ENCODE measurements at places on chromosomes 3 and 15.

DNA sequence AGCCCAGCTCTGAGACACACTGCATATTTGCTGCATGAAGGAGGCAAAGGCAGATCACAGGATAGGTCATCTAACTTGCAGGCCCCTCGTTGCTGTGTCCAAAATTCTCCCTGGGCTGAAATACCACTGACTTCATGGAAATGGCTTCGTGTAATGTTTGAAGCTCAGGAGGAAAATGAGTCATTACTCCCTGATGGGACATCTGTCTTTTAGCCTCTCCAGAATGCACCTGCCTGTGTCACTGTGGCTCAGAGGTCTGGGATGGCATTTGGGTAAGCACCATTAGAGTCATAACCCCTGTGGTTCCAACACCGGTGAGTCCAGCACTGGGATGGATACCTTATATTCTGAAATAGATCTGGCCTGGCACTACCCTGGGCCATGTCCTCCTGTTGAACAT lies 51.5 kb downstream of the IL12A start:
- no peak for DNase-seq

- no peak for DNase-seq
Observed at GRCh38 chr3:94291686-94292085, 228.8 kb downstream of the NSUN3 start.

- DNase-seq = no peak
Observed at GRCh38 chr3:97871801-97872524, 50.2 kb downstream of the CRYBG3 start.

GRCh38 chr15:68378595-68378994 lies 53.4 kb downstream of the ITGA11 start:
- no peak for DNase-seq
